ENCODE measurements at places on chromosomes 7 and 10.

GRCh38 chr7:135151533-135151932, 3.7 kb downstream of the TMEM140 start:
- DNase-seq, result no peak

DNA sequence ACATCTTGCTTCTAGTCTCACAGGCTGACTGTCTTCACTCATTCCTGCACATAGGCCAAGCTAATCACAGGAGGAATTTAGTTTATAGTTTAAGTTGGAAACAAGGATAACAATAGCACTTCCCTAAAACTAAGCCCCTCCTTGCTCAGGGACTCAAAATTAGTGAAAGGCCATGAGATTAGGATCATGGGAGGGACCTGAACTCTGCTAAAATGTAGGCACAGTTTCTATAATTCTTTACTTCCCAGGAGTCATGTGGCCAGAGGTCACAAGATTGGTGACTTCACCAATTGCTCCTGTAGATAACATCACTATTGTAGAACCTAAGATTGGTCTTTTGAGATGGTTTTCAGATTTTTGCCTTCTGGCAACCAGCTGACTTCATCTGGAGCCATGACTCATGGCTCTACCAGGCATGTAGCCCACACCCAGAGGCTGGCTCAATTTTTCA, 14.8 kb upstream of the UPP1 start:
- DNase-seq, result no peak

- no peak for DNase-seq
These were observed 230.3 kb upstream of the PFKP start for GRCh38 chr10:2836921-2837662.

DNA sequence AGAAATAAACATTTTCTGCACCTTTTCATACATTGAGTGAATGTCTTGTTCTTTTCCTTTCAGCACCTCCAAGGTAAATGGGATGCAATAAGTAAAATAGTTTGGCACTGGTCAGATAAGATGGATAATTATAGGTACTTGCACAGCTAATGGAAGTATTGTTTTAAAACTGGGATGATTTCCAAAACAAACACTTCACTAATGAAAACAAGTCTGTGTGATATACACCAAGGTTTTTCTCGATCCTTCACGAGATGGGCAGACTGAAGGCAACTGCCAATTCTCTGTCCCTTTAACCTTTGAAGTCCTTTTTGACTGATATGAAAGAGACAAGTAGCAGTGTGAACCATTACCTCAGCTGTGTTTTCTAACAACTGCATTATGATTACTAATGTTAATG, 423.8 kb downstream of the GFRA1 start:
- no peak for DNase-seq

GRCh38 chr7:156230576-156230975, 410.0 kb upstream of the RNF32 start:
- DNase-seq, result no peak

DNA sequence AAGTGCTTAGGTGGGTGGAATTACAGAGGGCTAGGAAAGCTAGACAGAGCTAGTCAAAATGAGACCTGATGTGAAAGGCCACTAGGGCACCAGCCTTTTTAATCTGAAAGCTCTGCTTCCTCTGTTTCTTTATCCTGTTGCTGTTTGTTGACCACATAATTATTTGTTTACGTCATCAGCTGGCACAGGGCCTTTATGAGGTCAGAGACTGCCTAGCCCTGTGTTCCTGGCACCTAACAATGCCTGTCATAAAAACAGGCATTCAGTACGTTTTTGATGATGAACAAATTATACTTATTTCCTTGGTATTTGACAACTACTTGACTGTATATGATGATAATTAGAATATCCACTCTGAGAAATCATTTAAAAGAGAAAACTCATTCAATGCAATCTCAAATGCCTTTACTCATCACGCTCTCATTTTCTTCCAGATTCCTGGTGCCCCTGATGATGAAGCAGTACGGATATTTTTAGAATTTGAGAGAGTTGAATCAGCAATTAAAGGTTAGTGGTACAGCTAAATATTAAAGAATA, 26.0 kb downstream of the RBM17 start:
- DNase-seq, result no peak

Measured in Jurkat, Clone E6-1 (cell line).